ENCODE measurements at places on chromosomes 1 and 21. TPM values are rescaled to one million over a fixed set of nuclear protein-coding genes. Genes with fewer than 3 reads are reported as not detected.

EPHB2 gene
- not detected for total RNA-seq

- no peaks in the 10 kb centered on the region for H3K27me3 ChIP-seq
- peak overlapping the region; percentile 14 for H3K27ac ChIP-seq
- peaks cover 32% of the 10 kb centered on the region for H3K36me3 ChIP-seq
- H3K4me3 ChIP-seq = no peak overlapping the region
- DNase-seq = no peak
Measured at GRCh38 chr1:19073311-19074186, 117.1 kb upstream of the IFFO2 start.

- DNase-seq = no peak
- no peak overlapping the region for H3K4me3 ChIP-seq
- no peaks in the 10 kb centered on the region for H3K27me3 ChIP-seq
- H3K27ac ChIP-seq = no peak overlapping the region
- H3K36me3 ChIP-seq = no peaks in the 10 kb centered on the region
- H3K4me1 ChIP-seq = no peaks in the 10 kb centered on the region
Measured at GRCh38 chr1:219066631-219067349, 106.9 kb upstream of the LYPLAL1 start.

GPR89A gene
- 33.2 TPM for total RNA-seq

DNA sequence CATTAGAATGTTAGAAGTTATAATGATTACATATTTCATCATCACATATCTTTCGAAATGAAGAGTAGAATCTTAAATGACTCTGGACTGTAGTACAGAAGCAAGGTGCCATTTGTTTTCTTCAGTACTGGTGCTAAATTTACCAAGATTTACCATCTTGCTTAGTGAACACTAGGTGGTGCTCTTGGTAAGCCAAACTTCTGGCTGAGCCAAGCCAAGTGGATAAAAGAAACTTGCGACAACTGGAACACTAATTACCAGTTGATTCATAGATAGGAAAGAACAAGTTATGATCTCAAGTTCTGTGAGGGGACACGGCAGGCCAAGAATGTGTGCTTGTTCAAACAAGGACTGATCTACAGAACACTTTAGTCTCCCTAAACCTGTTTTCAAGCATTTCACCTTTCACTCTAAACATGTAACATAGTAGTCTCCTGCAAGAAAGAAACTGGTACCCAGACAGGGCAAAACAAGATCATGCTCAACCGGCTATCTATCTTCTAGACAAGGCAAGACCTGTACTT lies 19.8 kb downstream of the SPRTN start:
- no peak overlapping the region for H3K4me3 ChIP-seq
- no peak for DNase-seq
- no peaks in the 10 kb centered on the region for H3K36me3 ChIP-seq
- H3K4me1 ChIP-seq = no peaks in the 10 kb centered on the region

Data from naive thymus-derived CD4-positive, alpha-beta T cell (primary cell).